Stimulated activated CD8-positive, alpha-beta memory T cell treated with anti-CD3 and anti-CD28 coated beads, Interleukin-2, amount 100 ng/mL, for 1 hour (primary cell): ENCODE measurements at places on chromosomes 5 and 9.

GRCh38 chr9:129585352-129585751 is 35.5 kb downstream of the C9orf50 start:
- DNase-seq: no peak

GRCh38 chr5:673161-673830 is 19.9 kb downstream of the TPPP start:
- DNase-seq: no peak

GRCh38 chr9:37626708-37627292 is 24.0 kb upstream of the FRMPD1 start:
- DNase-seq: no peak

DNA sequence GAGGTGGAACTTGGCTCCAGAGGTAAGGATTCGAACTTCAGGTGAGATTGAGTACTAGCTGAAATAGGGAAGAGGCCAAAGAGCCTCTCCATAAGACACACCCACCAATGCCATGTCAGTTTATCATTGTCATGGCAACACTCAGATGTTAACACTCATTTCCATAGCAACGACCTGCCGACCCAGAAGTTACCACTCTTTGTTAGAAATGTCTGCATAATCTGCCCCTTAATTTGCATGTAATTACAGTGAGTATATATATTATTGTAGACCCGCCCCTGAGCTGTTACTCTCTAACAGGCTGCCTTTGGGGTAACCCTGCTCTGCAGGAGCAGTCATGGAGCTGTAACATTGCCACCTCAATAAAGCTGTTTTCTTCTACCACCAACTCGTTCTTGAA is 10.2 kb upstream of the NTRK2 start:
- no peak for DNase-seq

DNA sequence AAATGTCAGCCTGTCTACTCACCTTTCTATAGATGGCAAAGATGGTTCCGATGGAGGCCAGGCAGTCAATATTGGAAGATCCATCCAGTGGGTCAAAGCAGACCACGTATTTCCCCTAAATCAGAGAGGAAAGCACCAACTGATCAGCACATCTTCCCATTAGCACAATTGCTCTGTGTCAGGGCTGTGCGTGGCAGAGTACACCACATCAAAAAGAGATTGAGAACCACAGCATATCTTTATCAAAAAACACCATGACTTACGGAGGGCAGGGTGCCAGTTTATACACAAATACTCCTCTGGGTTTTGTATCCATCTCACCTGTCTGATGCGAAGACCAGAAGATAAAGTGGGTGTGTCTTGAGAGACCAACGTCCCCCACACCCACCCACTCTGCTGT is 9.1 kb downstream of the FBP2 start:
- no peak for DNase-seq
